ENCODE measurements at places on chromosomes 4 and X.
A peak's percentile ranks its signal among the peaks of the same experiment; 100 is the strongest.

- no peak for DNase-seq
Measured at GRCh38 chr4:11440481-11441193, 11.9 kb upstream of the HS3ST1 start.

GRCh38 chr4:74623041-74623440 lies 171.3 kb downstream of the BTC start:
- DNase-seq: peak; percentile 8

DNA sequence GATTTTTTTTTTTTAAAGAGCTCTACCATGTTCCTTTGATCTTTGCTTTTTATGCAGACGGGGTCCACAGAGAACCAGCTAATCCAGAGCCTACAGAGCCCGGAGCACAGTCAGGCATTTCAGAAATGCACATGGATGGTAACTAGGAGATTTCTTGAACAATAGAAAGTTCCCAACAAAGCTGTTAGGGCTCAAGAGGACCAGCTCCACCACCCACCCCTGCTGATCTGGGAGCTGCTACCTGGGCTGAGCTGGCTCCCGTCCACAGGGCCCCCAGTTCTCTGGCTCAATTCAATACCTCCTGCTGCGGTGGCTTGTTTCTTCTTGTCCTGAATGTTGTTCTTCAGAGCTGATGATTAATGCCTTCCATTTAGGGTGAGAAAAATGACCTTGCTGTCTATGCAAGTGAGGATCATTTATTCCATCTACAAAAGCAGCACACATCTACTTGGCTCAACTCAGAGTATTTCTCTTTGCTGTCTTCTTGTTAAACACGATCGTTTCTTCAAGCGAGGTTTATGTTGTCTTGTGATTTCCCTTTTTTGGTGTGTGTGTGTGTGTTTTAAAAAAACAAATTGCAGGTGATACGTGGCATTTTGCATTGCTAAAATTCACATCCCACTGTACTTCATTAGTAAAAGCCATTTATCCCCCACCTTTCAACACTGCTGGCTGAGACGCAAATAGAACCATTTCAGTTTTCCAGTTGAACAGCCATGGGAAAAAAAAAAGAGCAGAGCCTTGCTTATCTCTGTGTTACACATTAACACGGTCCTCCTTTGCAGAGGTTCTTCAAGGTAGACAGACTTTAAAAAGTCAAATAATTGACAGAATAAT lies 31.3 kb downstream of the IGFBP7 start:
- DNase-seq: peak; percentile 11

DNA sequence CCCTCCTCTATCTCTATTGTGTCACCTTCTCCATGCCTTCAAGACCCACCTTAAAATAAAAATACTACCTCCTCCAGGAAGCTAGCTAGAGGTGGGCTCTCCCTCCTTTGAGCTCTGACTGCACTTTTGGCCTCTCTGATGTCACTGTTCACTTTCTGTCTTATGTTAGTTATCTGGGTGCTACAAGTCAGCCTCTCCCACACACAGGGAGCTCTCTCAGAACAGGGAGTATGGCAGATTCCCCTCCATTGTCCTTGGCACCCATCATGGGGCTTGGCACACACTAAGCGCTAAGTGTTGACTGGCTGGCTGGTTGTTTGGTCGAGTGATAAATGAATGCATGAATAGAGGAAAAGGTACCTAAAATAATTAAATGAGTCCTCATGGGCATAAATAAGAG lies 21.2 kb upstream of the KDM5C start:
- DNase-seq: no peak

- no peak for DNase-seq
Measured at GRCh38 chr4:153140294-153140693, 63.9 kb upstream of the TRIM2 start.

GRCh38 chrX:56281789-56282188 lies 49.6 kb downstream of the KLF8 start:
- DNase-seq: no peak

DNA sequence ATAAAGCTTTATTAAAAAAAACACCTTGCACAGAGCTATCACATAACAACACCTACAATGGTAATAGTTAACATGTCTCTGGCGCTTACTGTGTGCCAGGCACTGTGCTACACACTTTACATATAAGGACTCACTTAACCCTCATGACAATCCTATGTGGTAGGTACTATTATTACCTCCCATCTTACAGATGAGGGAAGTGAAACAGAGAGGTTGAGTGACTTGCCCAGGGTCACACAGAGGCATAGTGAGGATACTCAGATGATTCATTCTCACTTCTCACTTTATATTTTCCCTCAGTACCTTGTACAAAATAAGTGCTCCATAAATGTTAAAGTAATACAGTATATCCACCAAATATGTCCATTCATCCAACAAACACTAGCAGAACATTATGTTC lies 43.4 kb upstream of the IQSEC2 start:
- no peak for DNase-seq

- DNase-seq: no peak
Measured at GRCh38 chr4:7829652-7830580, 109.7 kb downstream of the AFAP1 start.

DNA sequence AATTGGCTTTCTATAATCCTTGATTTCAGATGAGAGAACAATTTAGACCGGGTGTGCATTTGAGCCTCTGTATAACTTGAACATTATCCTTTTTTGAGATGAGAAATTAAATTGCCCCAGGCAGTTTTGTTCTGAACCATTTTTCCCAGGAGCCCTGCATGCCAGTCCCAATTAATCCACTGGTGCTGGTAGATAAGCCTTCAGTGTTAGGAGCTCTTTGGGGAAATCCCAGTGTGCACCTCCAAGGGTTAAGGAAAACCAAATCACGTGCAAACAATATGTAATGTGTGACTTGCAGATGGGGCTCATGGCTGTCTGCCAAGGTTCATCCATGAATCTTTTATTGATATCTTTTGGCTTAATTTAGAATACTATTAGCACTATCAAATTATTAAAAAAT lies 43.2 kb downstream of the KIT start:
- no peak for DNase-seq

DNA sequence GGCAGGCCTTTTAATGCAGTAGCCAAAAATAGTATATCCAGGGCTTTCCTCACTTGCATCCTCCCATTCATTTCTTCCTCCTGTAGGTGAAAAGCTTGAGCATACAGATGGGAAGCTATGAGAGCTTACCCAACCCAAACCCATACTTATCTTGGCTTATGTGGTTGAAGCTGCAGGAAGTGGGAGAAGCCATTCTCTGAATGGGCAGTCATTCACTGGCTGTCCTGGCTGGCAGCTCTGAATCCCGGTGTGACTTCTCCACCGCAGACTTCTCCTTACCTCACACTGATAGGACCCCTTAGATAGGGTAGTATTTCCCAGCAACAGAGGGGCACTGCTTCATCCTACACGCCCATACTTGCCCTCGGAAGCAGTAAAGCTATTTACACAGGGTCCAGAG lies 125.4 kb downstream of the AMMECR1 start:
- DNase-seq: no peak

GRCh38 chr4:76326515-76326914 lies 20.0 kb downstream of the STBD1 start:
- no peak for DNase-seq

- no peak for DNase-seq
Measured at GRCh38 chrX:45400027-45400779, 199.5 kb upstream of the DIPK2B start.

GRCh38 chr4:28227764-28228163 lies 1367.1 kb downstream of the STIM2 start:
- no peak for DNase-seq

Measured in neuronal stem cell (in vitro differentiated cells).